A549 (cell line): ENCODE measurements at places on chromosomes 2 and 18. TPM values are rescaled to one million over a fixed set of nuclear protein-coding genes. Genes with fewer than 3 reads are reported as not detected.

DNA sequence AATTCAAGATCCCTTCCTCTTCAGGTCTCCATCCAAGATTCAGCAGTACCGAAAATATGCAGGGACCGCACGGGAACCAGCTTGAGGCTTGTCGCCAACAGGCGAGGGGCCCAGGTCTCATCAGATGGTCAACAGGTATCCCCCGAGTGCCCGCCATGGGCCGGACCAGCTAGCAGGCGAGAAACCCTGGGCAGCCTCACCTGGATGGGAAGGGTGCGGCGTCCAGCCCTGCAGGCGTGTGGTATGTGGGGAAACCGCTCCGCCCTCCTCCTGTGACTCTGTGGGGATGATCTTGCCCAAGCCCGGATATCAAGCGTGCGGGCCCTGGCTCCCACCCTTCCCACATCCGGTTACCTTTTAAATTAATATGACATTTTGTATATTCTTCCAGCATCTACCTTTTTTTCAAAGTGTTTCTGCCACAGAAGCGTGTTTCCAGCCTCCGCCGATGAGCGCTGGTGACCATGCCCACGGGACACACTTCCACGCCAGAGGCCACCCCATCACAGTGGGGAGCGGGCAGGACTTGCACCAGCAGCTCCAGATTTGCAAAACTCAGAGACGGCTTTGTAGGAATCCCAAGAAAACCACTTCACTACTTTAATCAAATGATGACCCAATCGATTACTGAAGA is 33.2 kb downstream of the ZNF516 start:
- DNase-seq, result no peak

DNA sequence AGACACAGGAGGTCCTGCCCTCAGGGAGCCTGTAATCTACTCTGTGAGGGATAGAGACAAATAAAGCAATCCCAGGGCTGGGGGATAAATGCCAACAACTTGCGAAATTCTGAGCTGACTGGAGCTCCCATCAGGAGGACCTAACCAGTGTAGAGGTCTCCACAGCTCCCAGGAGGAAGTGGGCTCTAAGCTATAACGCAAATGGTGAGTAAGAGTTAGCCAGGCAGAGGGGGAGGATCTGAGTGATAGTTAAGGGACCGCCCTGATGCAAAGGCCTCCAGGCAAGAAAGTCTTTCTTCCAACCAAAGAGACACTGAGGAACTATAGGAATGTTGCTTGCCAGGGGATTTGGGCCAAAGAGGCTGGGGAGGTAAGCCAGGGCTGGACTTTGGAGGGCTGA is 16.0 kb upstream of the ZNF532 start:
- peak; percentile 23 for DNase-seq

GRCh38 chr2:169933124-169933711 is 106.0 kb downstream of the UBR3 start:
- peak; percentile 57 for DNase-seq

GRCh38 chr2:37641582-37642171 is 29.8 kb downstream of the CDC42EP3 start:
- no peak for DNase-seq

- DNase-seq, result no peak
Observed at GRCh38 chr2:189851174-189851826, 67.0 kb downstream of the PMS1 start.

DNA sequence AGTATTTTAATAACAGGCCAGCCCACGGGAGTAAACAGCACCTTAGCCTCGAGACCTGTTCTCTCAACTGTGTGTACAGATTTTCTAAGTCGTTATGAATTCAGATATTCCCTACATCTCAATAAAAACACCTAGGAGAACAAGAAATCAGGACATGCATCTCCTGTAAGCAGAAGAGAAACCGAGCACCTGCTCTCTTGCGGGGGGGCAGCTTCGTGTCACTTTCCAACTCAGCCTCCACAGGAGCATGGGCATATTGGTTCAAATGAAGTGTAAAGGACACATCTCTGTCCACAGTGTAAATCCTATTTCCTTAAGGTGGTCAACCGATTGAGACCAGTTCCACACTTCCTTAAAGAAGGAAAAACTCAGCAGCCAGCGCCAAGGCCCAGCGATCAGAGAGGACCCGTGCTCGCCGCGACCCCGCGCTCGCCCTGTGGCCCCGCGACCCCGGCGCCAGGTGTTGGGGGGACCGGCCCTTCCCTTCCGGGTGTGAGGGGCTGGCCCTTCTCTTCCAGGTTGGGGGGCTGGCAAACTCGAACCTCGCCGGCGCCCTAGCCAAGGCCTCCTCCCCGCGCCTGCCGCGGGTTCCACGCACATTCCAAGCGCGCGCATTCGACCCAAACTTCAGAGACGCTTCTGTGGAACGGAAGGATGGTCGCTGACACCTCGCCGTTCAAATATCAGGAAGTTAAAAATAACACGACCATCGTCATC is 652 bp downstream of the SH3YL1 start:
- DNase-seq, result no peak

DNA sequence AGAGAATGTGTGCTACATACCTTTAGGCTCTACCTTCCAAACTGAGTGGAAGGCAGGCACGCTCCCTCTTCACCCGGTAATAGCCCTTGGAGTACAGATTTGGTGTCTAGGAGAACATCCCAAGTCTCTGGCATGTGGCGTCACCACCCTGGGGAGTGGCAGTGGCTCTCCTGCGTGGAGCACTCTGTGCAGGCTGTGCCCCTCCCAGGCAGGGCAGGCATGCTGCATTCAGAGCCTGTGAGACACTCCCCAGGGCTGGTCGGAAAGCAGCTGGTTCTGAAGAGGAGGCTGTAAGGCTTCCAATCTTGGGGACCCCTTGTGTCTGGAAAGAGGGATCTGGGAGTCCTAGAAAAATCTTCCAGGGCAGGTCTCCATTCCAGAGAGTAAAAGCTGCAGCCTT is 193.3 kb downstream of the ANKRD30B start:
- DNase-seq, result no peak

PRPF40A gene
- 75.1 to 80.4 TPM (median 77.0 TPM) in 3 replicates for polyA plus RNA-seq

GALNT3 gene
- polyA plus RNA-seq, result 0.04 to 0.05 TPM in 2 of 3 replicates, not detected in the other

TDRD15 gene
- polyA plus RNA-seq, result not detected in 3 replicates

MC2R gene
- not detected in 3 replicates for polyA plus RNA-seq

CCDC85A gene
- polyA plus RNA-seq, result 0.20 to 0.30 TPM (median 0.22 TPM) in 3 replicates
